Renal cortical epithelial cell (primary cell): ENCODE measurements at places on chromosomes 2 and 18. TPM values are rescaled to one million over a fixed set of nuclear protein-coding genes. Genes with fewer than 3 reads are reported as not detected.

Gene NFATC1
- total RNA-seq: 0.52 and 1.1 TPM in 2 replicates

Gene NPHP1
- total RNA-seq: 6.9 and 11.5 TPM in 2 replicates

Gene NEUROD1
- not detected in 2 replicates for total RNA-seq

GRCh38 chr18:69981948-69982347 is 34.3 kb upstream of the CD226 start:
- DNase-seq: no peak

- no peak for DNase-seq
Measured at GRCh38 chr2:98538280-98539041, 69.9 kb downstream of the COA5 start.

DNA sequence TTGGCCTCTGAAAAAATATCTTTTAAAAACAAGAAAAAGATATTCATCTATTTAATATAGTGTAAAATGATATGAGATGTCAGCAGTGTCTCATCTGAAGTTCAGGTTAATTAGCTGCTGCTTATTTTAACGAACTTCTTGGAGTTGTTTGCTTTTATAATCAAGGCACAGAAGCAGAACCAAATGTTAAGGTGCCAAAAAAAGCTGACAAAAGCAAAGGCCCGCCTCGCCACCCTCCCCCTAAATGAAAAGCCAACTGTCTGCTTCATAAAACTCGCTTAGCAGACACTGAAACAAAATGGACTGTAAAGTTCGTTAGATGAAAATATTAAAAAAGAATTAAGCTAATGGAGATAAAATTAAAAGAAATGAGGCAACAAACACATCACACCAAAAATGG is 562.6 kb downstream of the ZEB2 start:
- DNase-seq: no peak

DNA sequence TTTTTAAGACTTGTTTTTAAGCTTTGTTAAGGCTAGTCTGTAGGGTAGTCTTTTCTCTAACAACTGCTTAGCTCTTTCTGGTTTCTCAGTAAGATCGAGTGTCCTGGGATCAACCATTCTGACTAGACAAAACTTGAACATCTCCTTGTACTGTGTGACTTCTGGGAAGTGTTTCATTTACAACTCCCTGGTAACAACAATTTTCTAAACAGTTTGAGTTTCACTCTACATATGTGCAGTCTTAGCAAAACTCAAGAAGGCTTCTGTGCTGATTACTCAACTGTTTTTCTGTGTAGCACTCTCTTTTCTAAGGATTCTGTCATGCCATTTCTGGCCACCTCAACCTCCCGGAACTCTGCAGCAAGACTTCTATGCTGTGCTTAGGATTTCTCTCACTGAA is 204.5 kb downstream of the KIAA1328 start:
- no peak for DNase-seq

DNA sequence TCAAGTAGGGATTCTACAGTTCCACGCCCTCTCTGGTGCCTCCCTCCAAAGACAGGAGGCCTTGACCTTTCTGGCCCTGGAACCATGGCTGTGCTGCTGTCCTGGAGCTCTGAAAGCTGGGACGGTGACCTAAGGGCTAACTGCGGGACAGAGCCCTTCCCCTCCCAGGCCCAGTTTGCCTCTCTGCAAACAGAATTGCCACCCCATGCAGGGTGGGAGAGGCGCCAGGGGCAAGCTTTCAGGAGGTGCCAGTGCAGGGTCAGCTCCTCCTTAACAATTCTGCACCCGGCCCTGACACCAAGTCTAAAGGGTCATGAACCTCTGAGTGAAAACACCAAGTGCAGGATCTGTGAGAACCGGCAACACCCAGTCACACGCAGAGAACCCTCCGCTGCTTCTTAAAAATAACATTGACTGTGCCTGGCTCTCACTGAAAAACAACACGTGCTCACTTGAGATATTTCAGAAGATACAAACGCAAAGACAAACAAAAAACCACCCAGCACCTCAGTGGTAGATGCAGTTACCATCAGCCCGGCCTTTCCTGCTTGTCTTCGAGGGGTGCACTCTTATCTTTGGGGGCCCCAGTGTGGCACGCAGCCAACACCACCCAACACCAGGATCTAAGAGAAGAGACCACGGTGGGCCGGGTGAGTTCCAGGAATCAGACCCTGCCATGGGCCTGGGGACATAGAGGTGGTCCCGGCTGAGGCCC is 1.1 kb upstream of the SNED1 start:
- peak; percentile 47 for DNase-seq
